ENCODE measurements at places on chromosomes 16 and 17. TPM values are rescaled to one million over a fixed set of nuclear protein-coding genes. Genes with fewer than 3 reads are reported as not detected.

The TOX3 gene
- not detected for total RNA-seq

DNA sequence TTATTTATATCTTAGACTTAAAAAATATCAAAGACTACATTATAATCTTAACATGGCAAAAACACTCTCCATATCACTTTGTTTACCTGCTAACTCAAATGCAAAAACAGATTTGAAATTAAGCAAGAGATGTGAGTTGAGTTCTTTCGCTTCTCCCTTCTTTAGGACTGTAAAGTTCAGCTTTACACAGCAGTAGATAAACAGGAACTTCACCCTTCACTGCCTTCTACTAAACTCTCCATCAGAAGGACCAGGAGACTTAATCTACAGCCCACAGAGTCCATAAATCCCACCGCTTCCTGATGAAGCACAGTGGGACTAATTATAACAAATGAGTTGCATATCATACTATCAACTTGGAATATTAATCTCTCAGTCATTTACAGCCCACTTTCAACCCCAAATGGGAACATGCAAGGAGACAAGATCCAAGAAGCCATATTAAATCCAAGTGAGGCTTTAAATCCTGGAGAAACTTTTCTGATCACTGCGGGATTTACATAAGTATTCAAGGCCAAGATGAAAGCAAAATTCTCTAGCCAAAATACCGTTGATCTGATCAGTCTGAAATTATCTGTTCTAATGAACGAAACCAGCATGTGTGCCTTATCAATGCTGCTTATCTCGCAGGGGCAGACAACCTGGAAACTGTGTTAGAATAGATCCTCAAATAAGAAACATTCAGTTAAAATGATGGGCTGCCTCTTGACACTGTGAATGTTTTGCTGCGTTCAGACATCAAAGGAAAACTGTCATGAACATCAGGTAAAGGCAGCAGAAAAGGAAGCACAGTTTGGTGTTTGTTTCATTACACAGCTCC lies 1.6 kb downstream of the AMFR start:
- no peaks in the 10 kb centered on the region for H3K36me3 ChIP-seq
- H3K4me1 ChIP-seq, result peaks cover 50% of the 10 kb centered on the region
- DNase-seq, result no peak
- H3K4me3 ChIP-seq, result peak overlapping the region; percentile 93
- H3K27ac ChIP-seq, result peak overlapping the region; percentile 89

- peak within 1 kb of the TSS; percentile 75 for H3K4me3 ChIP-seq
- peaks cover 34% of the 10 kb centered on the region for H3K4me1 ChIP-seq
- peaks cover 12% of the 10 kb centered on the region for H3K27me3 ChIP-seq
- peak; percentile 82 for DNase-seq
- peak within 1 kb of the TSS; percentile 82 for H3K27ac ChIP-seq
- peaks cover 22% of the 10 kb centered on the region for H3K36me3 ChIP-seq
These were observed at the start of gene B3GNT9 for GRCh38 chr16:67150833-67151396. Gene B3GNT9, minus strand, starts transcription at chr16:67150998. Its CDS starts 513 bp downstream, at chr16:67150485.

The SLC5A11 gene
- total RNA-seq, result 0.14 TPM

GRCh38 chr16:81500833-81501521 lies 56.4 kb downstream of the CMIP start:
- H3K36me3 ChIP-seq, result no peaks in the 10 kb centered on the region
- peaks cover 65% of the 10 kb centered on the region for H3K4me1 ChIP-seq
- no peak overlapping the region for H3K4me3 ChIP-seq
- DNase-seq, result no peak
- H3K27me3 ChIP-seq, result no peaks in the 10 kb centered on the region

GRCh38 chr17:40303009-40303657 lies 5.8 kb upstream of the RARA start:
- H3K36me3 ChIP-seq, result no peaks in the 10 kb centered on the region
- no peak overlapping the region for H3K4me3 ChIP-seq
- H3K27ac ChIP-seq, result peak overlapping the region; percentile 25
- no peak for DNase-seq
- H3K4me1 ChIP-seq, result peaks cover 66% of the 10 kb centered on the region

The GDPD1 gene
- total RNA-seq, result 2.9 TPM

DNA sequence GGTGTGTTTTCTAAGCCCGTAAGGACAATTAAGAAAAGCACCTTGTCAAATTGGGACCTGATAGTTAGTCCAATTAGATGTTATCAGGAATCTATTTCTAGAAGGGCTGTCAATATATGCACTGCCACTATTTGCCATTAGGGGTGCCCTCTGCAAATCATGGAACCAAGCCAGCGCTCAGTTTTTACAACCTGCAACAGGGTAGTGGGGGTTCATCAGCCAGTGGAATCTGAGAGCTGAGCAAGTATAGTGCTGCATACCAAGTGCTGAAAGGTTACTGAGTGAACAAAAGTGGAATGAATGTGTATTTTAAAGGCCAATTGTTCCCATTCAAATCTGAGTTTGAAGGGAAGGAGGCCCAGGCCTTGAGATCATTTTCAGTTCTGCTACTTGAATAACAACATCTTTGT lies 10.4 kb downstream of the PRR11 start:
- no peaks in the 10 kb centered on the region for H3K27me3 ChIP-seq
- H3K27ac ChIP-seq, result no peak overlapping the region
- H3K4me1 ChIP-seq, result no peaks in the 10 kb centered on the region
- no peak for DNase-seq

The ACSM2A gene
- total RNA-seq, result not detected

DNA sequence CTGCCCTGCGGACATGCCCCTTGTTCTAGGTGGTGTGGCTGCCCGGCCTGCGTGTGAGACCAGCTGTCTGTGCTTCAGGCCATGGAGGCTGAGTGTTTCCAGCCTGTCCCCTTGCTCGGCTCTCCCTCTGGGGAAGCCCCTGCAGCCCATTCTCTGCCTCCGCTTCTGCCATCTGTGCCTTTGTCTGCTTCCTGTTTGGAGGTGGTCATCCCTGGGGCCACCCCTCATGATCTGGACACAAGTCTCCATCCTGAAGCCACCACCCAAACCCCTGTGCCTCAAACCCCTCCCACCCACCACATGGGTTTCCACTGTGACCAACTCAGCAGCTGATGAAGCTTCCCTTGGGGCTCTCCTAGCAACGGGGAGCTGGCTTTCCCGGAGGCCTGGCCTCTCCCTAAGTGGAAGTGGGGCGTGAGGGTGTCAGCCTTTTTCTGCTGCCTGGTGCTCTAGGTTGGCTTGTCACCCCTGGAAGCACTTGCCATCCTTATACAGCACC lies 184.9 kb downstream of the SEC14L1 start:
- no peak overlapping the region for H3K4me3 ChIP-seq
- peak overlapping the region; percentile 91 for H3K27ac ChIP-seq
- H3K27me3 ChIP-seq, result no peaks in the 10 kb centered on the region
- peaks cover 51% of the 10 kb centered on the region for H3K4me1 ChIP-seq
- H3K36me3 ChIP-seq, result no peaks in the 10 kb centered on the region
- no peak for DNase-seq

- no peaks in the 10 kb centered on the region for H3K27me3 ChIP-seq
- DNase-seq, result no peak
- peaks cover 54% of the 10 kb centered on the region for H3K4me1 ChIP-seq
- H3K27ac ChIP-seq, result peak overlapping the region; percentile 97
- peaks cover 24% of the 10 kb centered on the region for H3K36me3 ChIP-seq
- H3K4me3 ChIP-seq, result peak overlapping the region; percentile 86
These were observed 3.6 kb downstream of the KCNJ2 start for GRCh38 chr17:70172923-70173322.

The CCL17 gene
- not detected for total RNA-seq

- H3K27me3 ChIP-seq, result no peaks in the 10 kb centered on the region
- no peak overlapping the region for H3K27ac ChIP-seq
- H3K4me3 ChIP-seq, result no peak overlapping the region
- no peak for DNase-seq
- peaks cover 10% of the 10 kb centered on the region for H3K4me1 ChIP-seq
These were observed 209.4 kb downstream of the MRTFB start for GRCh38 chr16:14280541-14280940.

- H3K4me1 ChIP-seq, result no peaks in the 10 kb centered on the region
- H3K36me3 ChIP-seq, result no peaks in the 10 kb centered on the region
- H3K4me3 ChIP-seq, result no peak overlapping the region
- no peak overlapping the region for H3K27ac ChIP-seq
- H3K27me3 ChIP-seq, result peaks cover 38% of the 10 kb centered on the region
These were observed 13.3 kb upstream of the WNT3 start for GRCh38 chr17:46831573-46832330.

The RSAD1 gene
- total RNA-seq, result 51.7 TPM

- DNase-seq, result no peak
- no peak overlapping the region for H3K27ac ChIP-seq
- H3K27me3 ChIP-seq, result peaks cover 23% of the 10 kb centered on the region
- H3K36me3 ChIP-seq, result no peaks in the 10 kb centered on the region
These were observed 28.5 kb upstream of the SLC7A5 start for GRCh38 chr16:87897521-87898505.

- H3K4me1 ChIP-seq, result no peaks in the 10 kb centered on the region
- no peak overlapping the region for H3K27ac ChIP-seq
- no peaks in the 10 kb centered on the region for H3K27me3 ChIP-seq
- DNase-seq, result no peak
- H3K4me3 ChIP-seq, result no peak overlapping the region
These were observed 79.3 kb downstream of the ABCC12 start for GRCh38 chr16:48076455-48077012.

The TBC1D3D gene
- total RNA-seq, result 0.49 TPM

DNA sequence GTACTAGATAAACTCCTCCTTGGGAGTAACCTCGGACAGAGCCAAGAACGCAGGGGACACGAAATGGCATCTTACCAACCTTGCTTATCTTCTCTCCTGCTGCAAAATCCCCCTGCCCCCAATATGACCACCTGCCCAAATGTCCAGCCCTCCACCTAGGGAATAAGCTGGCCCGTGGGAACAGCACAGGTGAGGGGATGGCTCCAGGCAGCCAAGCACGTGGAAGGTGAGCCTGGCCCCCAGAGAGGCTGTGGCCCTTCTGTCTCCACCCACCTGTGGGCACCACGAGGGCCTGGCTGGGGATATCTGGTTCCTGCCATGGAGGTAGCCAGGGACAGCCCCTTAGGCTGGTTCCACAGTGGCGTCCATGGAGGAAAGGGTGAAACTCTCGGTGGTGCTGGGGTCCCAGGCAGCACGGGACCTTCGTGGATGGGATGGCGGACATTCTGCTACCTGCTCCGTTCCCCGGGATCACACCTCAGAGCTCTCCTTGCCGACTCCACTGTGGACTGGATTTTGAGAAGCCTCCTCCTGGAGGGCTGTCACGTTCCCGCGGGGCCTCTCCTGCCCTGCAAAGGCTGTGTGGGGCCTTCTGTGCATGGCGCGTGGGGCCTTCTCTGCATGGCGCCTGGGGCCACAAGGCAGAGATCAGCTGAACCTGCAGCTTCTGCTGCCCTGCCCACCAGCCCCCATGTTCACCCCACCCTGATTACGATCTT lies 388.5 kb upstream of the TNRC6C start:
- no peak for DNase-seq
- H3K4me1 ChIP-seq, result peaks cover 18% of the 10 kb centered on the region
- no peaks in the 10 kb centered on the region for H3K36me3 ChIP-seq
- H3K27ac ChIP-seq, result no peak overlapping the region

The SSTR5 gene
- total RNA-seq, result 22.6 TPM

- DNase-seq, result no peak
- no peak overlapping the region for H3K4me3 ChIP-seq
- no peaks in the 10 kb centered on the region for H3K4me1 ChIP-seq
- no peaks in the 10 kb centered on the region for H3K27me3 ChIP-seq
- H3K27ac ChIP-seq, result no peak overlapping the region
These were observed 234.4 kb downstream of the WWOX start for GRCh38 chr16:78333808-78334207.

DNA sequence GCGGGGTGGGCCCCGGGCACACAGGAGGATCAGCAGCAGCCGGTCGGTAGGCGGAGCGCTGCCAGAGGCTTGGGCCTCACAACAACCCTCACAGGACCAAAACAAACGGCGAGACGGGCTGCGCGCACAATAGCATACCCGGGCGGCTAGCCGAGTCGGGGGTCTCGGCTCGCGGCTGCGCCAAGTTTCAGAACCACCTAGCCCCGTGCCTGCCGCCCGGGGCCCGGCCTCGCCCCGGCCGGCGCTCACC lies 732 bp downstream of the ULK2 start:
- H3K36me3 ChIP-seq, result peaks cover 3% of the 10 kb centered on the region
- peak overlapping the region; percentile 85 for H3K27ac ChIP-seq
- peaks cover 22% of the 10 kb centered on the region for H3K4me1 ChIP-seq
- H3K4me3 ChIP-seq, result peak overlapping the region; percentile 89
- H3K27me3 ChIP-seq, result no peaks in the 10 kb centered on the region

The SLC2A4 gene
- total RNA-seq, result 146 TPM

- no peak for DNase-seq
- H3K27me3 ChIP-seq, result no peaks in the 10 kb centered on the region
- no peaks in the 10 kb centered on the region for H3K36me3 ChIP-seq
- no peak overlapping the region for H3K4me3 ChIP-seq
These were observed 202.6 kb upstream of the MYOCD start for GRCh38 chr17:12463102-12463501.

DNA sequence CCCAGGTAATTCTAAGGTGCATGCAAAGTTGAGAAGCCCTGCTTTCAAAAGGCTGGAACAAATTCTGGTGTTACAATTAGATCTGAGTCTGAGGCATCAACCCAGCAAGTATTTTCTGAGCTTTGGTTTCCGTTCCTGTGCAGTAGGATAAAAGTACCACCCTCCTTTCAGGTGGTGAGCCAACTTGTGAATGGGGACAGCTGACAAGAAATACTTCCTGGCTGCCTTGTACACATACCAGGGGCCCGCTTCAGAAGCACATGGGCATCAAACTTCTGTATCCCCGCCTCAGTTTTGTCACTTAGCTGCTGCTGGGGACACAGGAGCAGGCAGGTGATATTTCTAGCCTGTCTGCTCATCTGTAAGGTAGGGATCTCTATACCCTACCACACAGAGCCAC lies 252.2 kb downstream of the CPPED1 start:
- no peaks in the 10 kb centered on the region for H3K36me3 ChIP-seq
- no peaks in the 10 kb centered on the region for H3K27me3 ChIP-seq
- H3K4me3 ChIP-seq, result no peak overlapping the region
- no peak overlapping the region for H3K27ac ChIP-seq
- H3K4me1 ChIP-seq, result no peaks in the 10 kb centered on the region

GRCh38 chr17:38685491-38685890 lies 10.7 kb upstream of the EPOP start:
- H3K27me3 ChIP-seq, result no peaks in the 10 kb centered on the region
- peak overlapping the region; percentile 38 for H3K27ac ChIP-seq
- no peaks in the 10 kb centered on the region for H3K36me3 ChIP-seq
- no peaks in the 10 kb centered on the region for H3K4me1 ChIP-seq
- no peak overlapping the region for H3K4me3 ChIP-seq
- peak; percentile 51 for DNase-seq

- no peak overlapping the region for H3K4me3 ChIP-seq
- no peak for DNase-seq
- no peak overlapping the region for H3K27ac ChIP-seq
- H3K36me3 ChIP-seq, result no peaks in the 10 kb centered on the region
These were observed 37.1 kb upstream of the CSNK2A2 start for GRCh38 chr16:58234831-58235595.

DNA sequence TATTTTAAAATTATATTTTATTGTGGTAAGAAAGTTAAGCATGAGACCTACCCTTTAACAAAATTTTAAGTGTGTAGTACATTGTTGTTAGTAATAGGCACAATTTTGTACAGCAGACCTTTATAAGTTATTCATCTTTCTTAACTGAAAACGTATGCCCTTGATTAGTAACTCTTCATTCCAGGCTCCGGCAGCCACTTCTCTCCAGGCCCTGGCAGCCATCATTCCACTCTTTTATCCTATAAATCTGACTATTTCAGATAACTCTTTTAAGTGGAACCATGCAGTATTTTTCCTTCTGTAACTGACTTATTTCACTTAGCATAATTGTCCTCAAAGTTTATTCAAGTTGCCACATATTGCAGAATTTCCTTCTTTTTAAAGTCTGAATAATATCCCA lies 348.2 kb downstream of the CDH11 start:
- no peak overlapping the region for H3K27ac ChIP-seq
- no peaks in the 10 kb centered on the region for H3K36me3 ChIP-seq
- H3K27me3 ChIP-seq, result no peaks in the 10 kb centered on the region
- H3K4me1 ChIP-seq, result no peaks in the 10 kb centered on the region
- no peak overlapping the region for H3K4me3 ChIP-seq

The DRC3 gene
- total RNA-seq, result 1.7 TPM

The TVP23A gene
- 0.22 TPM for total RNA-seq

All from left ventricle myocardium inferior (tissue), 1 donor.